ENCODE measurements at places on chromosomes 2 and 18.
A peak's percentile ranks its signal among the peaks of the same experiment; 100 is the strongest.

DNA sequence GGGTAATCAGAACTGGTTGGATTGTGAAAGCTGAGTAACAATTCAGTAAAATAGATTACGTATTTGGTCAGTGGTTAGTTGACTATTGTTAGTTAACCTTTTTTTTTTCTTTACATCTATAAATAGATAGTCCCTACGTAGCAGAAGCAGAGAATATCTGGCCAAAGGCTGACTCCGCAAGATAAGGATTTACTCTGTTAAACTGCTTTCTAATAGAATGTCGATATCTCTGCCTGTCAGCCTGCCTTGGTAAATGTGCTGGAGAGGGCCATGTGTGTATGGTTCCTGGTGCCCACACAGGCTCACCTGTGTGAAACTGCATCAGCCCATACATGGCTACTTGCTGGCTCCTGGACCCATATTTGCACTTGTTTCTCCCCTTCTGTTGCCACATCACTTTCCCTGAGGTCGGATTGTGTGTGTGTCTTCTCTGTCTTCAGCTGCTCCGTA lies 94.4 kb downstream of the CRIM1 start:
- DNase-seq, result no peak
- no peaks in the 10 kb centered on the region for H3K27me3 ChIP-seq
- H3K27ac ChIP-seq, result no peak overlapping the region
- no peaks in the 10 kb centered on the region for H3K36me3 ChIP-seq
- H3K4me3 ChIP-seq, result no peak overlapping the region
- no peaks in the 10 kb centered on the region for H3K4me1 ChIP-seq

DNA sequence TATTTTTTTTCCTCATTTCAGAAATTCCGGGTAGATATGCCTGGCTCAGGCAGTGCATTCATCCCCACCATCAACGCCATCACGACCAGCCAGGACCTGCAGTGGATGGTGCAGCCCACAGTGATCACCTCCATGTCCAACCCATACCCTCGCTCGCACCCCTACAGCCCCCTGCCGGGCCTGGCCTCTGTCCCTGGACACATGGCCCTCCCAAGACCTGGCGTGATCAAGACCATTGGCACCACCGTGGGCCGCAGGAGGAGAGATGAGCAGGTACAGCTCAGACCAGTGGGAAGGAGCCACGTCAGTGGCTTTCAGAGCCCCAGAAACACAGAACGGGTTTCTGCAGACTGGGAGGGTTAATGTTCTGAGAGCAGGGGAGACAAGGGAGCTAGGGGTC lies 11.4 kb downstream of the FOSL2 start:
- peaks cover 13% of the 10 kb centered on the region for H3K36me3 ChIP-seq
- H3K27ac ChIP-seq, result no peak overlapping the region
- H3K4me3 ChIP-seq, result no peak overlapping the region
- H3K4me1 ChIP-seq, result peaks cover 7% of the 10 kb centered on the region

GRCh38 chr2:6986912-6987361 lies 69.7 kb downstream of the RNF144A start:
- peaks cover 37% of the 10 kb centered on the region for H3K4me1 ChIP-seq
- peak overlapping the region; percentile 74 for H3K27ac ChIP-seq
- DNase-seq, result no peak
- H3K4me3 ChIP-seq, result no peak overlapping the region
- H3K36me3 ChIP-seq, result no peaks in the 10 kb centered on the region

DNA sequence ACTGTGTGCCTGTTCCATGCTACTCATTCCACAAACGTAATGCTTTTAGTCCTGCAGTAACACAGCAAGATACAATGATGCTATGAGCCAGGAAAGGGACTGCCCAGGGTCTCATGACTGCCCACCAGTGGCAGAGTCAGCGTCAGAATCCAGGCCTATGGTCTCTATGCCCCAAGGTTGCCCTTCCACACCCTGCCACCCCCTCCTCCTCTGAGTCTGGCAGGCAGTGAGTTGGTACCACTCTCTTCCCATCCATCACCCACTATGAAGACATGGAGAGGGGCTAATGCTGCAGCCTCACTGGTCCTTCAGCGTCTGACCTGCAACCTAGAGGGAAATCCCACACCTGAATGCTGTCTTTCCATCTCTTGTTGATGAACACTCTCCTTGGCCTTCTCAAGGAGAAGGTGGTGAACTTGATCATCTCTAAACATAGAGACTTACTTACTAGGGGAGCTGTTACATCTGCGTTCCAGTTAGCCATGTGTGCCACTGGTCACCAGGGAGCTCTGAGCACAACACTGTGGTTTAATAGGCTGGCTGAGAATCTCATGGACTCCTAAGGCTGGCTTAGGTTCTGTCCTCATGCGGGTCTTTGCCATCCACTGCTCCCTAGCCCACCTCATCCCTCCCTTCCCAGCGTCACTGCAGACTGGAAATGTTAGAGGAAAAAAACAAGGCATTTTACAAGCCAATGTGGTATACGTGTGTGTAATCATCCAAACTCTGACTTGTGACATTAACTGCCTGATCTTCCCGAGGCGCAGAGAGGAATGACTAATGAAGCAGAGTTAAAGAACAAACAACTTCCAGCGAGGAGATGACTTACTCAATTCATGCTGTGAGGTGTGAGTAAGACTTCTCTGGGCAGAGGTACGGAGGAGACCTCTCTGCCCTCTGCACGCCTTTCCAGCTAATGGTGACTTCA lies 28.8 kb downstream of the STEAP3 start:
- H3K36me3 ChIP-seq, result peaks cover 6% of the 10 kb centered on the region
- H3K27ac ChIP-seq, result no peak overlapping the region
- no peak for DNase-seq
- H3K4me1 ChIP-seq, result peaks cover 27% of the 10 kb centered on the region

GRCh38 chr2:204738721-204739120 lies 193.4 kb downstream of the PARD3B start:
- no peaks in the 10 kb centered on the region for H3K27me3 ChIP-seq
- H3K4me3 ChIP-seq, result no peak overlapping the region
- no peak for DNase-seq
- H3K27ac ChIP-seq, result no peak overlapping the region
- no peaks in the 10 kb centered on the region for H3K36me3 ChIP-seq
- no peaks in the 10 kb centered on the region for H3K4me1 ChIP-seq

- no peaks in the 10 kb centered on the region for H3K4me1 ChIP-seq
- no peak overlapping the region for H3K27ac ChIP-seq
- no peak overlapping the region for H3K4me3 ChIP-seq
Measured at GRCh38 chr2:38315707-38316333, 61.3 kb downstream of the ATL2 start.

DNA sequence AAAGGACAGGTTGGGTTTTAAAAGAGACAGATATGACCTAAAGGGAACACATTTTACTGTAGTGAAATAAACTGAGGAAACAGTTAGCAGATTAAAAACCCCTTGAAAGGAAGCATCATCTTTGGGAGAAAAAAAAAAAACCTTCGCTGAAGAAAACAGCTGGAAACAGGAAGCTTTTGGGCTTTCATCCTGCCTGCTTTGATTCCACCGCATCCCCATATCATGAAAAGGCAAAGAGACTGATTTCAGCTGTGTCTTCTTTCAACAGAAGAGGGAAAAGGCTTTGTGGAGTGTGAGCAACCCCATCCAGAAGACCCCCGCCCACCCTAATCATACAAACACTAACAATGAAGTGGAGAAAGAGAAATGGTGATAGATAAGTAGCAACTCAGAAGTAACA lies 86.4 kb downstream of the TCF4 start:
- H3K4me3 ChIP-seq, result no peak overlapping the region
- H3K27me3 ChIP-seq, result no peaks in the 10 kb centered on the region
- H3K4me1 ChIP-seq, result peaks cover 5% of the 10 kb centered on the region
- H3K36me3 ChIP-seq, result no peaks in the 10 kb centered on the region
- no peak for DNase-seq

DNA sequence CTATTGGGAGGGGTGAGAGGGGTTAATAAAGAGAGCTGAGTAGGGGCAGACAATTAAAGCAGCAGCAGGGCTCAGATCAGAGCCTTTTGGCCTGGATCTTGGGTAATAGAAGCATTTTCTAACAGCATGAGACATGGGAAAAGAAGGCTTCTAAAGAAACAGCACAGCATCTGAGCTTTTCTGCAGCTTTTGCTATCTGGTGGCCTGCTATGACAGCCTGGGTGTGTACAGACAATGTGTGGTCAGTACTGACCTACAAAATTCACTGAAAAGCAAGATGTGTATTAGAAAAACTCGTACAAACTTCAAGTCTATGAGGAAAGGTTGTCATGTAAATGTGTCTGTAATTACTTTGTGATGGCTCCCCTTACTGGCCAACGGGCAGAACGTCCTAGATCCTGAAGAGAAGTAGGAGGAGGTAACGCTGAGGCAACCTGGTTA lies 95.6 kb downstream of the GALNT3 start:
- peak overlapping the region; percentile 57 for H3K27ac ChIP-seq
- no peaks in the 10 kb centered on the region for H3K27me3 ChIP-seq
- no peak overlapping the region for H3K4me3 ChIP-seq
- no peaks in the 10 kb centered on the region for H3K36me3 ChIP-seq
- peaks cover 10% of the 10 kb centered on the region for H3K4me1 ChIP-seq
- no peak for DNase-seq

GRCh38 chr18:2485983-2486382 lies 85.3 kb downstream of the METTL4 start:
- H3K27ac ChIP-seq, result no peak overlapping the region
- H3K4me1 ChIP-seq, result no peaks in the 10 kb centered on the region
- no peaks in the 10 kb centered on the region for H3K27me3 ChIP-seq
- no peak for DNase-seq
- H3K4me3 ChIP-seq, result no peak overlapping the region

GRCh38 chr2:240437861-240438809 lies 2.7 kb downstream of the GPC1 start:
- peak; percentile 92 for DNase-seq
- H3K36me3 ChIP-seq, result peaks cover 60% of the 10 kb centered on the region
- H3K4me1 ChIP-seq, result peaks cover 63% of the 10 kb centered on the region
- H3K27ac ChIP-seq, result peak overlapping the region; percentile 67

DNA sequence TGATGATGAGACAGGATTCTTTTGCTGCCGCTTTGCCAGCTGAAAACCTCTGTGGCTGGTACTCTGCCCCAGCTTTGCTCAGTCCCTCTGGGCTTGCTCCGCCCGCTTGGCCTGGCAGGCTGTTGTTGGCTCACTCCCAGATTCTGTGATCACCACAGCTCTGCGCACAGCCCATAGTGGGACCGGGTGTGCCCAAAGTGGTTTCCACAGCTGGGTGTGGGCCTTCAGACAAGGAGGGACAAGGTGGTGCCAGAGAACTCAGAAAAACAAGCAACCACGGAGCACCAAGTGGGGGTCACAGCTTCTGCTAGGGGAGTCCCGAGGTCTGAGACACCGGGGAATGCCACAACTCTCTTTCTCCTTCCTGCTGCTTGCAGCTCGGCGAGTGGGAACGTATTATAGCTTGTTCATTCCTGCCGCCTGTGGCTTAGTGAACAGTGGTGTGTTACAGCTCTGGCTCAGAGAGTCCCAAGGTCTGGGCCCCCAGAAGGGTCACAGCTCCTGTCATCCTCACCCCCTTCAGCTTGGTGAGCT lies 9.2 kb upstream of the KYNU start:
- no peaks in the 10 kb centered on the region for H3K4me1 ChIP-seq
- DNase-seq, result no peak
- H3K36me3 ChIP-seq, result no peaks in the 10 kb centered on the region
- no peak overlapping the region for H3K27ac ChIP-seq
- no peaks in the 10 kb centered on the region for H3K27me3 ChIP-seq
- H3K4me3 ChIP-seq, result no peak overlapping the region

DNA sequence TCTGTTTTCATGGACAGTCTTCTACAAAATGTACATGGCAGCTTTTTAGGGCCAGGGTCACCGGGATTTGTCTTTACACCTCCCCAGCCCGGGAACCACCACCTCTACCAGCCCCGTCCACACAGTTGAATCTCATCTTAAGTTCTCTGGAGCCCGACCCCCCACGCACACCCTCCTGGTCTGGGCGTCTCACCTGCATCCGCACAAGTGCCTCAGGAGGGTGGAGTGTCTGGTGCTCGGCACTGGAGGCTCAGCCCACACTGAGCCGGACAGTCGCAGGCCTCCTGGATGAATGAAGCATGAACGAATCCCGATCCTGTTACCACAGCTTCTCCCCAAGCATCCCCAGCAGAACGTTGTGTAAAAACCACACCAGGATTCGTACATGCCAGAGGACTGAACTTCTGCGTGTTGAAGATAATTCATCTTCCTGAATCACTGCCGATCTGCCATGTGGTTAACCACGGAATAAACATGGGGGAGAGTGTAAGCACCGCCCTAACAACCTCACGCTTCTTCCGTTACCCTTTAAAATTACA lies 162.0 kb downstream of the RTP5 start:
- H3K4me1 ChIP-seq, result no peaks in the 10 kb centered on the region
- H3K27ac ChIP-seq, result no peak overlapping the region
- no peak for DNase-seq
- no peaks in the 10 kb centered on the region for H3K36me3 ChIP-seq

DNA sequence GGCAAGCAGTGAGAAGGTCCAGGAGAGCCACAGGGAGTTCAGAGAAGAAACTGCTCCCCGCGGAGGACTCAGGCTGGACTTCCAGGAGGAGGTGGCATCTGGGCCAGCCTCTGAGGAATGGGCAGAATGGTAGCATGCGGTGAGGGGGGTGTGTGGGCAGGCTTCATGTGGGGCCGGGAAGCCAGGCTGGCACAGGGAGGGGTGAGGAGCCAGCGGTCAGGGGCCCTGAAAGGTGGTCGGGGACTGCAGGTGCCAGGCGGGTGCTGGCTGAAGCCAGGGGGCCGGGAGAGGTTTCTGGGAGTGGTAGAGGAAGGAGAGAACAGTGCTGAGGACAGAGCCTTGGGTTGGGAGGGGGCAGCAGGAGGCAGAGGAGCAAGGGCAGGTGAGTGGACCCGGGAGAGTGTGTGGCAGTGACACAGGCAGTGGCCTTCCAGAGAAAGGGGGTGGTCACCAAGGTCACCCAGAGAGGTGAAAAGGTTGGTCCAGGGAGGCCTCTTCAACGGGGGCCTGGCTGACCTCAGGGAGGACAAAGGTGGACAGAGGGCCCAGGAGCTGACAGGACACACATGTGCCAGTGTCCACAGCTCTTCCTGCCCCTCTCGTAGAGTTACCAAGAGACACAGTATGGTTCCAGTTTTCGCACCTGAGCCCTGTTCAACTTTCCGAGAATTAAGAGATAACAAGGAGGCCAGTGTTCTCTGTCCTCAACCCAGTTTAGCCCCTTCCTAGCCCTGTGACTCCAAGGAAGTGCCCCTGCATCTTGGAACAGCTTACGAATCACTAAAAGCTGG lies 101.2 kb upstream of the ASB18 start:
- H3K4me3 ChIP-seq, result no peak overlapping the region
- no peak for DNase-seq
- H3K4me1 ChIP-seq, result peaks cover 14% of the 10 kb centered on the region
- no peaks in the 10 kb centered on the region for H3K27me3 ChIP-seq
- no peak overlapping the region for H3K27ac ChIP-seq

DNA sequence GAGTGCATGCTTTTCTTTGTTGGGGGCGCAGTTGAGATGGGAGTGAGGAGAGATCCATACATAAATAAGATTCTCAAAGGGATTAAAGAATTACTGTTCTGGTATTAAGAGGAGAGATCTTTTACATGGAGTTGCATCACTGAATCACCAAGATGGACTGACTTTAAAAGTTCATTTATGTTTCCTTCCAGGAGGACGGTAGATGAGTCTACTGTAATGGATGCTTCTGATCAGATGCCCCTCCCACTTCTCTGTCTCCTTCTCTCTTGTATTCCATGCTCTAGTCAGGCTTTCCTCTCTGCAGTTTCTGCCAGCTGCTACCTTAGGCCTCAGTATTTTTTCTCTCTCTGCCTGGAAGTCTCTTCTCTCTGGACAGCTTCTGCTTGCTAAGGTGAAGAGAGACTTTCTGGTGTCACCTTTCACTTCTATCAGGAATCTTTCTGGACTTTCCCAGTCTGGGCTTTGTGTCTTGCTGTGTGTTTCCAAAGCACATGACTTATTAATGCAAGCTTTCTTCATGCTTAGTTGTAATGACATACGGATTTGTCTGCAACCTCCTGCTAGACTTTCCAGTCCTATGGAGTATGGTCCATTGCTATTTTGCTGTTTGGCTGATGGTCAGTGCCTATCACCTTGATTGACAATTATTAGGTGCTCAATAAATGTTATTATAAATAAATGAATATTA lies 23.6 kb downstream of the FAM171B start:
- no peaks in the 10 kb centered on the region for H3K36me3 ChIP-seq
- H3K27ac ChIP-seq, result no peak overlapping the region
- DNase-seq, result no peak
- no peaks in the 10 kb centered on the region for H3K27me3 ChIP-seq
